ENCODE measurements at places on chromosomes 12 and 14.

- no peak for DNase-seq
Measured at GRCh38 chr12:102026728-102027127, 35.1 kb downstream of the WASHC3 start.

DNA sequence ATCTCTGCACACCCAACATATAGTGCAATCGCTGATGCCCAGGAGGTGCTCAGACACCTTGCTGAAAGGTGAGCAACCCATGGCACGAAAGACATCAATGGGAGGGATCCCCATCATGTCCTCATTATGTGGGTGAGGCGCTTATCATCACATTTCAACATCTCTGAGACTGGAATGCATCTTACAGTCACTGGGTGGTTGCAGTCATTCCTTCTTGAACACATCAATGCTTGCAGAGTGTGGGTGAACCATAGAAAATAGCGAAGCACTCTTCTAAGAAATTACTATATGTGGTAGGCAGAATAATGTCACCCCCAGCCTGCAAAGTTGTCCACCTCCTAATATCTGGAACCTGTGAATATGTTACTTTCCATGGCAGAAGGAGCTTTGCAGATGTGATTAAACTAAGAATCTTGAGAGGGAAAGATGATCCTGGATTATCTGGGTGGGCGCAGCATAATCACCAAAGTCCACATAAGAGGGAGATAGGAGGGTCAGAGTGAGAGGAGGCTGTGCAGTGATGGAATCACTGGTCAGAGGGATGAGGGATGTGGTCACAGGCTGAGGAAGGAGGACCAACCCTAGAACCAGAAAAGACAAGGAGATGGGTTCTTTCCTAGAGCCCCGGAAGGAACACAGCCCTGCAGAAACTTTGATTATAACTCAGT lies 51.2 kb downstream of the GLRX5 start:
- DNase-seq, result no peak

GRCh38 chr14:51546603-51547258 lies 105.0 kb upstream of the FRMD6 start:
- DNase-seq, result no peak

- DNase-seq, result peak; percentile 64
Measured at GRCh38 chr14:53217316-53217994, 64.3 kb upstream of the DDHD1 start.

- no peak for DNase-seq
Measured at GRCh38 chr12:109292342-109292711, 16.8 kb downstream of the FOXN4 start.

DNA sequence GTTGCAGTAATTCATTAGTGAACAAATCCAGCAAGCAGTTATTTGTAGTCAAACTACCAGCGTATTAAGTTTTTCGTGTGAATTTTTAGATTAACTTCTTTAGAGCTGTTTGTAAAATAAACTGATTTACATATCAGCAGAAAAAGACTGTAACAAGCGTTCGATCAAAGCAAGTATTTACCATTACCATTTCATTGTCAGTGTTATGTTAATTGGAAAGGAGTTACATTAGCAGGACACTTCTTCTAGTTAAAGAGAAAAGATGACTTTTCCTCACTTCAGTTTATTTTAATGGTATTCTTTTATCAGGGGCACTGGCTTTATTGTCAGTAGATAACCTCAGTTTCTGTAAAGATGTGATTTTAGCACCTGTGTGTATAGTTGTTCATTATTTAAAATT lies 151.1 kb upstream of the AEBP2 start:
- no peak for DNase-seq

- no peak for DNase-seq
Measured at GRCh38 chr14:23539248-23540140, 12.1 kb downstream of the ZFHX2 start.

Data from activated CD4-positive, alpha-beta T cell treated with anti-CD3 and anti-CD28 coated beads for 24 hours (primary cell).